NT2/D1 (cell line): ENCODE measurements at places on chromosomes 2 and 18.
A peak's percentile ranks its signal among the peaks of the same experiment; 100 is the strongest.

DNA sequence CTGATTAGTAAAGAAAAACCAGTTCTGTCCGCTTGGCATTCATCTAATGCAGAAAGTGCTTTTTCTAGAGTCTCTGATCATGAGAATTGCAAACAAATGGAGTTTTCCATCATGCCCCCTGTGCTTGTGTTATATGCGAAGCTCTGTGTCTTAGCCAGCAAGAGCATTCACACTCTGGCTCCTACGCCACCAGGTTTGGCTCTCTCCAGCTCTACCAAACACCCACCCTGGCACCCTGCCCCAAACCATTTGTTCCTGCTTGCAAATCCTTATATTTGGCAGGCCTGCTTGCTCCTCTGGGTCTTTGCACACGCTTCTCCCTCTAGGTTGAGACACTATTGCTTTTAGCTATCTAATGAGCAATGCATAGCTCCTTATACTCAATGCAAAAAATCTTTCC is 204.1 kb upstream of the CYRIA start:
- no peak for DNase-seq

- no peak for DNase-seq
These were observed 23.9 kb downstream of the DYSF start for GRCh38 chr2:71477231-71477691.

DNA sequence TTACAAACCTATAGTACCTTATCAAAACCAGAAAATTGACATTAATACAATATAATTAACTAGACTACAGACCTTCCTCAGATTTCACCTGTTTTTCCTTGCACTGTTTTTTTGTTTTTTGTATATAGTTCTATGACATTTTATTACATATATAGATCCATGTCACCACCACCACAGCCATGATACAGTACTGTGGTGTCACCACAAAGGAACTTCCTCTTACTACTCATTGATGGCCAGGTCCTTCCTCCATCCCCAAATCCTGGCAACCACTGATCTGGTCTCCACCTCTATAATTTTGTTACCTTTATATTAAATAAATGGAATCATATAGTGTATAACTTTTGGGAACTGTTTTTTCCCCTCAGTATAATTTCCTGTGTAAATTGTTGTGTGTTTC is 19.4 kb upstream of the ATP6V1B1 start:
- no peak for DNase-seq

- no peak for DNase-seq
These were observed 65.3 kb downstream of the PRKRA start for GRCh38 chr2:178385595-178386148.

GRCh38 chr2:175836361-175836760 is 165.7 kb downstream of the LNPK start:
- no peak for DNase-seq

DNA sequence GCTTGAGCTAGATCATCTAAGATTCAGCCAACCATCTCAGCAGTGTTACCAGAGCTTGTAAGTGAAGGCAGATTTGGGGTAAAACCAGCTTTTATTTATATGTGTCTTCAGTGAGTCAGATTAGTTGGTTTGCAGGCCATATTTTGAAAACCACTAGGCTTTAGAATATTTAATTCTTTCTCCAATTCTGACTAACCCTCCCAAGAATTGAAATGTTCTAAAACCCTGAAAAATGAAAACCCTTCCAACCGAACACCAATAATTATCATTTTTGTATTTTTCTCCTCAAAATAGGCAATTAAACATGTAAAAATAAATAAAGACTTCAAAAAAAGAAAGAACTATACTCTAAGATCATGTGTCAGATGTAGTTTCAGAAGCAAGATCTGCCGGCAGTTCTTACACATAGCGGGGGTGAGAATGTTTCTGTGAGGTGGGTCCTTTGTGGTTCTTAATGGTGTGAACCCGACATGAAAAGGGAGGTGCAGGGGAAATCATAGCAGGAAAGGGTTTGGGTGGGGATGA is 14.2 kb downstream of the PLEK start:
- no peak for DNase-seq

- DNase-seq = no peak
These were observed 660.7 kb downstream of the DSC3 start for GRCh38 chr18:30381826-30382225.

DNA sequence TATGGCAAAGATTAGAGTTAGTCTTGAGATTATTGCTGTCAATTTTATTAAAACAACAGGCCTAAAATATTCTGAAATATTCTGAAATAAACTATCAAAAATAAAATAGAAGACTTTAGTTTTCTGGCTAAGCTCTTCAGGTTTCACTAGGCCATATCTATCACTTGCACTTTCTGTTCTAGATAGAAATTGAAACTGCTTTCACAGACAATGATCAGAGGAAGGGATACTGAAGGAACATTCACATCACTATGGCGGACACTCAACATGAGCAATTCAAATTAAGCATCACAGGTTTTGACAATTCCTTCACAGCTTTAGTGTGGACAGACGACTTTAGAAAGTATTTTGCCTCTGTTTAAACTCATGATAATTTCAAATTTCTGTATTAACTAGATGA is 586.4 kb upstream of the REG3G start:
- no peak for DNase-seq

- no peak for DNase-seq
These were observed 9.8 kb downstream of the ARID5A start for GRCh38 chr2:96546321-96546720.

GRCh38 chr2:100818606-100819369 is 1.2 kb upstream of the NPAS2 start:
- DNase-seq = peak; percentile 30

DNA sequence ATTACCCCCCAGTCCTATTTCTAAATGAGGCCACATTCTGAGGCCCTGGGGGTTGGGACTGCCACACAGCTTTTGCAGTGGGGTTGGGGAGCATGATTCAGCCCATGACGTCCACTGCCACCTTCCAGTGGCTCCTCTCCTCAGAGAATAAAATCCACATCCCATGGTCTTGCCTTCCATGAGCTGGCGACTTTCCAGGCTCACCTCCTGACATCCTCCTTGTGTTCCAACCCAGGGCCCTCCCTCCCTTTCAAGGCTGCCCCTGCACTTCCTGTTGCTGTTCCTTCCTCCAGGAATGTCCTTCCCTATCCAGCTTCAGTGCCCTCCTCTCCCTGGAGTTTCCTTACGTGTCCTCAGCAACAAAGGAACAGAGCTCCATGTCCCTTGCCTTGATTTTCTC is 187.3 kb upstream of the ID2 start:
- no peak for DNase-seq

DNA sequence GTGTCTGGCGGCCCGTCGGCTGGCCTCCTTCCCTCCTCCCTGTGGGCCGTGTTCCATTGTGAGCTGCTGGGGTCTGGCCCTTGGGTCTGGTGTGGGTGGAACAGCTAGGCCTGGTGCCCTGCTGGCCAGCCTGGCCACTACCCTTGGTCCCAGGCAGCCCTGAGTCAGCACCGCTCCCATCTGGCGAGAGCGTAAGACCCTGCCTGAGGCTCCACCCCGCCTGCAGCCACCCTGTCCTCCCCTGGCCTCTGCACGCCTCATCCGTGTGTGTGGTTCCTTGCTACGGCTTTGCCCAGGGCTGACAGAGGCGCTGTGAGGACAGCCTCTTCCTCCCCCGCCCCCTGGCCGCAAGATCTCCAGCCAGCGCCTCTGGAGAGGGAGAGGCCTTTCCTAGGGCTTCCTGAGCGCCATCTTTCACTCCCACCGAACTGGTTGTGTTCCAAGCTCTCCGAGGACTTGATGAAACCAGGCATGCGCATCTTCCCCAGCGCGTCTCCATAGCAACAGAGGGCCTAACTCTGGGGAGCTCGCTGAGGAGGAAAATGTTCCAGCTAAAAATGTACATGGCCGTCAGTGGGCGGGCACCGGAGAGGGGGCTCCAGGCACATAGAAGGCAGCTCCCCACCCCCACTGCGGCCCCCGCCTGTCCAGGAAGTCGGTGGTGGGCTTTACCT is 83.0 kb downstream of the STPG4 start:
- no peak for DNase-seq

- no peak for DNase-seq
These were observed 56.0 kb downstream of the TEX44 start for GRCh38 chr2:231648579-231649174.

GRCh38 chr2:217086718-217087117 is 226.9 kb upstream of the TNP1 start:
- DNase-seq = no peak

GRCh38 chr18:62621546-62621945 is 93.8 kb upstream of the PHLPP1 start:
- DNase-seq = no peak

- DNase-seq = no peak
These were observed 622 bp downstream of the LRP2 start for GRCh38 chr2:169361706-169362117.

GRCh38 chr2:9160732-9161131 is 45.9 kb upstream of the ASAP2 start:
- no peak for DNase-seq

- no peak for DNase-seq
These were observed 36.8 kb upstream of the ERCC3 start for GRCh38 chr2:127330753-127331152.

DNA sequence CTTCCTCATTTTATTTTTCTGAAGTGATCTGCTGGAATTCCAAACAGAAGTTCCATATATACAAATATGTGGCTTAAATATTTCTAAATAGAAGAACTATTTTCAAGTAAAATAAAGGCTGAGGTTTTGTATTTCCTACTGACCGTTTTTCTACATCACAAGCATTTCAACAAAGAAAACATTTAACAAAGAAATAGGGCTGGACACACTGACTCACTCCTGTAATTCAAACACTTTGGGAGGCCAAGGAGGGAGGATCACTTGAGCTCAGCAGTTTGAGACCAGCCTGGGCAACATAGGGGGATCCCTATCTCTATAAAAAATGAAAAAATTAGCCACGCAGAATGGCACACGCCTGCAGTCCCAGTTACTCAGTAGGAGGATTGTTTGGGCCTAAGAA is 44.6 kb downstream of the TANK start:
- DNase-seq = no peak

- DNase-seq = no peak
These were observed 154.5 kb upstream of the PID1 start for GRCh38 chr2:229425598-229425997.

GRCh38 chr18:5626130-5626880 is 82.5 kb upstream of the EPB41L3 start:
- DNase-seq = no peak

DNA sequence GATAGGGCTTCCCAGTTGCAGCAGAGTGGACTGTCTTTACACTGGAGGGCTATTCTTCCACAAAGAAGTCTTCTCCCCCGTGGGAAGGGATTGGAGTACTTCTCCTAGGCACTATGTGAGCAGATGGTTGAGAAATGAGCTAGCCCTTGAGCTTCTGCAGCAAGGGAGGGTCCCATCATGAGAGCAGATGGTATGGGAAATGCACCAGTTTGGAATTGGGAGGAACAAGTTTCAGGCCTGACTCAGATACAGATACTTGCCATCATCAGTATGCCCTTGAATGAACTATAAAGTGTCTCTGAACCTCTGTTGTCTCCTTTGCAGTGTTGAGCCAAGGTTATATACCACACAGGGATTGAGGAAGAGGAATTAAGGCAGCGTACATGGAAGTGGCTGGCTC is 757.4 kb downstream of the RNF144A start:
- no peak for DNase-seq

DNA sequence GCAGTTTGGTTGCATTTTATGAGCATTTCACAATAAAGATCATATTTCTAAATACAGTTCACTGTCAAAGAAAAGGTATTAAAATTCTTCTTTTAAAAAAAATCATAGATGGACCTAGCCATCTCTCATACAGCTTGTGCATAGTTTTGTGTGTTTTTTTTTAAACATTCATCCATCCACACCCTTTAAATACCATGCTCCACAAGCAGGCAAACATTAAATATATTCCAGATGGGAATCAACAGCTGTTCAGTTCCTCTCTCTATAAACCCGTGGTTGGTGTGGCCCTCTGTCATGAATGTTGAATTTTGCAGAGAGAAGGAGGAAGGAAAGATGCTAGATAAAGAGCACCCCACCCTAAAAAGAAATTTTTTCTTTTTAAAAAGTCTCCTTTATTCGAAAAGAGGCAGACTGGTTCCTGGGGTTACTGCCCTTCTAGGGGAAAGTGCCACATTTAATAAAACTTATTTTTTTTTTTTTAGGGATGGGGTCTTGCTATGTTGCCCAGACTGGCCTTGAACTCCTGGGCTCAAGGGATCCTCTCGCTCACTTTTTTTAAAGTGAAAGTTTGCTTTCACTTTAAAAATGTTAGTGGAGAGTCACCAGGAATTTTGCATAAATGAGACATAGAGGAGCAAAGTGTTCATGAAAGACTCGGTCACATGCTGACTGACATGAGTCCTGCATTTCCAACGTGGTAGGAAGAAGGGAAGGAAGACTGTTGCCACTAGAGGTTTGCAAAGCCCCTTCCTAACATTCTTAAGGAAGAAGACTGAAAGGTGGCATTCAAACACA is 73.9 kb upstream of the LMAN1 start:
- no peak for DNase-seq

- no peak for DNase-seq
These were observed 17.0 kb upstream of the KANSL1L start for GRCh38 chr2:210188190-210188589.

DNA sequence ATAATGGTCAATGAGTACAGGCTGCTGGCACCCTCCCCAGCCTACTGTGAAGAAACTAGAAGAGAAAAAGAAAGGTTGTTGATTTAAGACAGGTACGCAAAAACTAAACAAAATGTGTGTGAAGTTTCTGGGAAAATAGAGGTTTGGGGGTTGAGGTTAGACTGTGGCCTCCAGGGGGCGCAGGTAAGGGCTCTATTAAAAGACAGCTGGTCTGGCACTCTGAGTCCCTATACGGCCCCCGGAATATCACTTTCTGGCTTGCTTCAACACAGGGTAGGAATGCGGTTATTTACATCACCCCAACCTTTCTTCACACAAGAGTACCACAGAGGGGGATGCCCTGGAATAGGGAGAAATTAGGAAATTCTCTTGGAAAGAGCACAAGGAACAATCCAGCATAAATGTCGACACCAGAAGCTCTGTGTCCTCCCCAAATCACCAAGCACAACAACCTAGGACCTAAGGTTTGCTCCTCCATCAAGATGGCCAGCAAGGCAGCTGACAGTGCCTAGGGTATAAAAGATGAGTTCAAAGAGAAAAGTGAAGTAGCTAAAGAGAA is 480.8 kb upstream of the KLHL29 start:
- peak; percentile 32 for DNase-seq

- no peak for DNase-seq
These were observed 364.4 kb upstream of the CYRIA start for GRCh38 chr2:17030047-17030446.
